Activated T-cell treated with anti-CD3 and anti-CD28 coated beads, Interleukin-2, amount 50 U/mL, for 4 hours (primary cell): ENCODE measurements at places on chromosomes 1 and 21. TPM values are rescaled to one million over a fixed set of nuclear protein-coding genes. Genes with fewer than 3 reads are reported as not detected.

DNA sequence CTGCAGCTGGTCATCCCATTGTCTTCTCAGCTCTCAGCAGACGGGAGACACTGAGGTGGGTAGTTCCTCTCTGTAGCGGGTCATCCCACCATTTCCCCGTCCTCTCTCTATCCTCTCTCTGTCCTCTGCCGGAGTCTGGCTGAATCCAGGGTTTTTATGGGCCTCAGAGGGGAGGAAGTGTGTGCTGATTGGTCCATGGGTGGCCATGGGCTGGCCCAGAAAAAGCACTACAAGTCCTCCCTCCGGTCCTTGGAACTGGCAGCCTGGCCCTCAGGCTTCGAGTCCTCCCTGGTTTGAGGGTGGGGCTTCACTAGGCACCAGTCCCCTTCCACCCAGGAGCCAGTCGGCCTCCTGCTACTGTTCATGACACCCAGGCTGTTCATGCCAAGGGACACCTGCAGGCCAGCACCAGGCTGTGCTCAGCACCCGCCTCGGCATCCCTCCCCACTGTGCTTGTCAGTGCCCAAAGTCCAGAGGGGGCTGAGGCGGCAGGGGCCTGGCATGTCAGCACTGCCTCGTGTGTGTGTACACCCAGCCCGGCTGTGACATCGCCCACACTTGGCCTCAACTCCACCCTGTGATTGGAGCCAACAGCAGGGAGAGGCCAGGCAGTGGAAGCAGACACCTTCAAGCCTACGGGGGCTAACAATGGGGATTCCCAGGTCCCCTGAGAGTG is 23.0 kb upstream of the LRRC8C start:
- peak; percentile 20 for DNase-seq

- no peak for DNase-seq
These were observed 258.4 kb upstream of the DPYD start for GRCh38 chr1:98179151-98179773.

- DNase-seq, result no peak
These were observed 39.5 kb upstream of the CASZ1 start for GRCh38 chr1:10835822-10836421.

GRCh38 chr1:78980511-78980910 is 26.0 kb downstream of the ADGRL4 start:
- no peak for DNase-seq

DNA sequence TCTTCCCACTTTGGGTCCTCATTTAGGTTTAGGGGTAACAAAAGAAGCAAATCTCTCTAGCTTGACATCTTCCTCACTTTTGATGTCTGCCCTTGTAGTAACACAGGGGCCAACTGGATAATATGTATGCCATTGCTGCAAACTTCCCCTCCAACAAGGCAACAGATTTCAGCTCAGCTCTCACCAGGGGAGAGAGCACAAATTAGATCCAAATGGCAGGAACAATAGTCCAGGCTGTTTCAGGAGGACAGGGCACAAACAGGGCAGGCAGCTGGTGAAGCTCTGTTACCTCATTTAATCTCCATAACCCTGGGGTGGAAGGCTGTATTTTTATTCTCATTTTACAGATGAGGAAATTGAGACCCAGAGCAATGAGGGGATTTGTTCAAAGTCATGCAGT is 4.3 kb upstream of the PIK3R3 start:
- no peak for DNase-seq

DNA sequence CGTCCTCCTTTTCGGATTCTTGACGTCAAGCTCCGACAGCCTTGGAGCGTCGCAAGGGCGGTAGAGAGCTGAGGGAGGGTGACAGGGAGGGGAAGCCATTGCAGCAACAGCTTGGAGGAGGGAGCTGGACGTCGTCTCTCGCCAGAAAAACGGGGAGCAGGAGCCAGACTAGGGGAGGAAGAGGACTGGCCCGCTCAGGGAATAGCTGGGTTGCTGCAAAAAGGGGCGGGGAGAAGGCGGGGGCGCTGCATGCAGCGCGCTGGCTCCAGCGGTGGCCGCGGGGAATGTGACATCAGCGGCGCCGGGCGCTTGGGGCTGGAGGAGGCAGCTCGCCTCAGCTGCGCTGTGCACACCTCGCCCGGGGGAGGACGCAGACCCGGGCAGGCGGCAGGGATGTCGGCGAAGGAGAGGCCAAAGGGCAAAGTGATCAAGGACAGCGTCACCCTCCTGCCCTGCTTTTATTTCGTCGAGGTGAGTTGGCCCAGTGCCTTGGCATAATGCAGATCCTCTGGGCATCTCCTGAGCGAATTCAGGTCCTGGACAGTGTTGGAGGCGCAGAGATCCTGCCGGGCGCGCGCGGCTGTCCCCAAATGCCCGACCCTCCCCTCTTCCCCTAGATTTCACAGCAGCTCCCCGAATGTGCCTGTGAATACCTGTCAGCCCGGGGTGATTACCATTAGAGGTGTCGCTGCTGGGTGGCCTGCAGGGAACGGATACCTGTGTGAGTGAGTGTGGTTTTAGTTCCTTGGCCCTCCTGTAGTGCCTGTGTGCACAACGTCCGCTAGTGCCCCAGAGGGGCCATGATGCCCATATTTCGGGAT is at the start of gene PLPPR4:
TSS of gene PLPPR4 (plus strand) at position 292 of the 821 bp plus-strand sequence. CDS start at position 394, 102 bp downstream.
- DNase-seq, result no peak

COL11A1 gene
- not detected for total RNA-seq

DNA sequence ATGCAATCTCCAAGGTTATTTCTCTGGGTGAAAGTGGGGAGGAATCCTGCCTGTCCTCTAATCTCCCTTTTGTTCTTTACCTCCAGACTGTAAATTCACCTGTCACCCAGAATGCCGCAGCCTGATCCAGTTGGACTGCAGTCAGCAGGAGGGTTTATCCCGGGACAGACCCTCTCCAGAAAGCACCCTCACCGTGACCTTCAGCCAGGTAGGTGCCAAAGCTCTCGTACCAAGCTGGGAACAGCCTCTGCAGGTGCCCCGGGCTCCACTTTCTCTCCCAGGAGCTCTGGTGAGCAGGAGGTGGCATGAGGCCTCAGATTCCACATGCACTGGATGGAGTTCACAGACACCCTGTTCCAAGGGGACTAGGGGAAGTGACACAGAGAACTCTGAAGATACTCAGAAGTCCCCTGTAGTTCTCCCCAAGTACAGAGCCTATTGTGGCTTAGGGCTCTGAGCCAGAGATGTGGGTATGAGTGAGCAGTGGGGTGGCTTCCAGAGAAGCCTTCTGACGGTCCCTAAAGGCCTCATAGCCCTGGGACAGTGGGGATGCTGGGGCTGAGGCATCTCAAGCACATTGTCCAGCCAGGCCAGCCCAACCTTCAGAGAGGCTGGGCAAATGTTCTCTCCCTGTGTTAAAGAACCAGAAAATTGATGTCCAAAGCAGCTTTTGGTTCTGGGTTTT is 30.9 kb downstream of the RASSF5 start:
- no peak for DNase-seq

ST6GALNAC3 gene
- total RNA-seq, result 0.24 TPM

GRCh38 chr1:151085953-151086559 is 15.5 kb downstream of the GABPB2 start:
- no peak for DNase-seq

CLCNKB gene
- not detected for total RNA-seq

TRIM63 gene
- not detected for total RNA-seq

DNA sequence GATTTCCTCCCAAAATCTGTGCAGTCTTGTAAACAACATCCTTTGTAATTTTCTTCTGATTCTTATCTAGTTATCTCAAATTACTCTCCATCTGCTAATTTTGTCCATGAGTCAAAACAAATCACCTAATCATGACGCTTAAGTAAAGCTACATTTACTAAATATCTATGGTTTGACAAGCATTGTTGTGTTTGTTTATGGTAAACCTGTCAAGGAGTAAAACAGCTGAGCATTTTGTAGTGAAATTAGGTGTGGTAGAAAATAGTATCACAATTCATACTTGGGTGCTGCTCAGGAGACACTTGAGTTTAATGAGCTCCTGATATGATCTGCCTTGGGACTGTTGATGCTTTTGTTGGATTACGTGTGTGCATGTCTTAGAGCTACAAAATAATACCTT is 11.6 kb downstream of the TIPRL start:
- DNase-seq, result no peak

DNA sequence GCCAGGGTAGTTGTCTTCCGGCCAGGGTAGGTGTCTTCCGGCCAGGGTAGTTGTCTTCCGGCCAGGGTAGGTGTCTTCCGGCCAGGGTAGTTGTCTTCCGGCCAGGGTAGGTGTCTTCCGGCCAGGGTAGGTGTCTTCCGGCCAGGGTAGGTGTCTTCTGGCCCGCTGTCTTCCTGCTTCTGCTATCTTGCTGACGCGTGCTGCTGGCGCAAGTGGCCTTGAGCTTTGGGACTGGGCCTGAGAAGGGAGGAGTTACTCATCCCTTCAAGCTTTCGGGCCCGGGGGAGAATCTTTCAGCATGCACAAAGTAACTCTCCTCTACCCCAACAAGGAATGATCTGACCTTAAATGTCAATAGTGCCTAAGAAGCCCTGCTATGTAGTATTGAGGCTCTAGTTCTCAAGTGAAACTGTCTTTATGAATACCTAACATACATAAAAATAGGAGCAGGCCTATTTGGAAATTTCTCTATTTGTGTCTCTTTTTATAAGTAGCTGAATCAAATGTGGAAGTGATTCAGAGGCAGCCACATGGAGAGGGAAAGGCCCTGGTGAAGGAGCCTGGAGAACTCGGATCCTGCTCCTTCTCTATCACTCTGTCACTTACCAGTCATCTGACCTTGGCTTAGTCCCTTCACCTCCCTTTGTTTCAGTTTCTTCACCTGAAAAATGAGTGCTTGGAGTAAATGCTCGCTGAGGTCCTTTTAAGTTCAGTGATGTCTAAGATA is 65.6 kb downstream of the RGL1 start:
- no peak for DNase-seq

DISP3 gene
- 0.57 TPM for total RNA-seq

- no peak for DNase-seq
These were observed 6.6 kb upstream of the TTC22 start for GRCh38 chr1:54807756-54808155.

DNA sequence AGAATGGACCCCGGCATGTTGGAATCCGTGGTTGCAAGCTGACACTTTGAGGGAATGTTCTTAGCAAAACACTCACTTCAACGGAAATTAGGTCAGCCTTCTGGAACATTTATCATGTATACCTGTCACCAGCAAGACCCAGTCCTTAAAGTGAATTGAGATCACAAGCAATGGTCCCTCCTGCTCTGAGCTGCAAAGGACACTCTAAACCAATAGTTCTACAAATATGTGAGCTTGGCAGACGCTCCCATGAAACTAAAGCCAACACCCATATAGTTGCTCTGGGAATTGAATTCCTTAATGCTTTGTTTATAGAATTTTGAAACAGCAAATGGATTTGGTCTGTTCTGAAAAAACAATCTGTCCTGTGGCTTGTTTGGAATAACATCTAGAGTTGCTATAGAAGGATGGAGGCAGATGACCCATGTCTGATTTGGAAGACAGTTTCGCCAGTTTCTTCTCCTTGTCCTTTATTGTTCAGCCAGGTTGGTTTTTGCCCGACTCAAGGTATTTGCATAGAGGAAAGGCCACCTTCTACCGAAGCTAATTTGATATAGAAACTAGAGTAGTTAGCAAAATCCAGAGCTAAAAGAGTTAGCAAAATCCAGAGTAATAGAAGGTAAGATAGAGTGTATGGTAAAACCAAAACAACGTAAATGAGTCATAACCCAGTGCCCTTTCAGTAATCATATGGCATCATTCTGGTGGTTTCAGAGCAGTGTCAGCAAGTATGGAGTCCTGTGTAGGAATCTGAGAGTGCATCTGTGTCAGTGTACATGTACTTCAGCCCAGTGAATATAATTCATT is 236.2 kb downstream of the NFIA start:
- no peak for DNase-seq

DNA sequence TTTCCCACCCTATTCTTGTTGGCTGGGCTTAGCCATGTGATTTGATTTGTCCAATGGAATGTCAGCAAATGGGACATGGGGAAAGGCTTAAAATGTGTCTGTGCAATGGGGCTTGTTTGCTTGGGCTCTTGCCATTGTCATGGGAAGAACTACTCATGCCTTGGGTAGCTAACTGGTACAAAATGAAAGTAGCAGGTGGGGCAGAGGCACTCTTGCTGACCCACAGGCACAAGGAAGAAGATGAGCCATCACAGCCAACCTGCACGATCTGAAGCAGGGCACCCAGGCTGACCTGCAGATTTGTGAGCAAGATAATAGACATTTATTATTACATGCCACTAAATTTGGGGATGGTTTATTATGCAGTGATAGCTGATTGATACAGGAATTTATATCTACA is 305.9 kb upstream of the CAMK1G start:
- DNase-seq, result no peak

GRCh38 chr21:25079053-25079452 is 528.2 kb downstream of the MRPL39 start:
- DNase-seq, result no peak

TCEA3 gene
- 2.6 TPM for total RNA-seq

- no peak for DNase-seq
These were observed 111.7 kb downstream of the GLUL start for GRCh38 chr1:182279724-182280503.
